ENCODE measurements at places on chromosomes 3 and 15. TPM values are rescaled to one million over a fixed set of nuclear protein-coding genes. Genes with fewer than 3 reads are reported as not detected.

Gene TLR9
- total RNA-seq, result 0.17 TPM

Gene LHFPL4
- not detected for total RNA-seq

Gene SLC28A1
- not detected for total RNA-seq

Gene MASP1
- total RNA-seq, result not detected

All from activated CD4-positive, alpha-beta T cell treated with anti-CD3 and anti-CD28 coated beads, Interleukin-2, amount 10 ng/mL, durations not matched to agents 24 days and 14 days (primary cell).